ENCODE measurements at places on chromosomes 4 and X.

DNA sequence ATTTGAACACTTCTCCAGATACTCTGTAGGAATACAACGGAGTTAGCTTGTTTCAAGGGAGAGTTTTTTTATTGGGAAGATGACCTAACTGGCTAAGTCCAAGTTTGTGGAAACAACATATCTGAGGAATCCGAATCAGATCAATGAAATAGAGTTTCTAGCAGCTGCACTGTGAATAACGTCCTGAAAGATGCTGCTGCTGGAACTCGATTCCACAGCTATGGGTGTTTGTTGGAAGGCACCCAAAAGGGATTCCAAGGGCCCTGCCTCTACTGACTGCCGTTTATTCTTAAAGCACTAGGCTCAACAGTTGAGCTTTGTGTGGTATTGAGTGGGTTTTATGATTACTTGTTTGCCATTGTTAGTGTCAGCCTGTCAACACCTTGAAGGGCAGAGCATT, 6.6 kb upstream of the GBA3 start:
- peak; percentile 16 for DNase-seq

- DNase-seq = no peak
Measured at GRCh38 chr4:98170035-98170434, 26.8 kb upstream of the STPG2 start.

- no peak for DNase-seq
Measured at GRCh38 chr4:152117520-152117919, 356.7 kb upstream of the GATB start.

DNA sequence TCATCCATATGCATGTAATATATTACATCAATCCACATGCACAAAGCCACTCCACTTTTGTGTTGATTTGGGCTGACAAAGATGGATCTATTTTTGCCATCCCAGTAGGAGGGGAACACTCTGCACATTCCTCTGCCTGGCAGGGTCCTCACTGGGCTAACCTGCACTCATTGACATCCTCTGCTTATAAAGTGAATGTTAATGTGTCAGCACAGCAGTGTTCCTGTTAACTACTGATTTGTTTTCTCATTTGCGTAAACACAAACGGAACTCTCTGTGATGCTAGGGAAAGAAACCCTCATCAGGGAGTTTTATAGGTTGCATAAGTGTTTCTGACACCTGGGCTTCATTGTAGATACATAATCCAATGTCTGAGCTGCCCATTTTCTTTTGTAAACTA, 826.0 kb downstream of the RAB28 start:
- no peak for DNase-seq

- no peak for DNase-seq
Measured at GRCh38 chrX:51148848-51149247, 183.8 kb upstream of the NUDT10 start.

- no peak for DNase-seq
Measured at GRCh38 chrX:7889135-7889534, 38.1 kb downstream of the PNPLA4 start.

GRCh38 chrX:23317799-23318724, 16.6 kb upstream of the PTCHD1 start:
- no peak for DNase-seq

Measured in fibroblast of skin of abdomen (primary cell).